ENCODE measurements at places on chromosomes 5 and 9. TPM values are rescaled to one million over a fixed set of nuclear protein-coding genes. Genes with fewer than 3 reads are reported as not detected.

DNA sequence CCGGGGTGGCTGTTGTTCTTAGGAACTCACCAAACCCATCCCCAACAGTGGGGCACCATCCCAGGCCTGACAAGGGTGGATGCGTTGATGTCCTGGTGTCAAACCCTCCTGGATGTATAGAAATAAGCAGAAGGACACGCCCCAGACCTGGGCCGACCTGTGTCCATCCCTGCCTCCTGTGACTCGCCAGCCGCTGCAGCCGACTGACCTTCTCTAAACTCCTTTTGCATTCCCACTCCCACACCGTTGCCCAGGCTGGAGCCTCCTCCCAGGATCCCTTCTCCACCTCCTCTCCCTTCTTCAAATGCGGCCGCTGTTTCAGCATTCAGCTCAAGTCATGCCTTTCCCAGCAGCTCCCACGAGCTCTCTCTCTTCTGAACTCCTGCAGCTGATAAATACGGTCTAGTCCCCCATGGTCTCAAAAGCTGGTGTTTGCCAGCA lies 213.2 kb upstream of the IER5L start:
- H3K4me1 ChIP-seq: no peaks in the 10 kb centered on the region
- H3K36me3 ChIP-seq: no peaks in the 10 kb centered on the region
- no peak overlapping the region for H3K4me3 ChIP-seq
- H3K27me3 ChIP-seq: no peaks in the 10 kb centered on the region
- H3K27ac ChIP-seq: no peak overlapping the region

- no peaks in the 10 kb centered on the region for H3K36me3 ChIP-seq
- DNase-seq: no peak
- H3K4me3 ChIP-seq: no peak overlapping the region
- peaks cover 8% of the 10 kb centered on the region for H3K4me1 ChIP-seq
Measured at GRCh38 chr9:133606708-133607025, 2.5 kb downstream of the FAM163B start.

DNA sequence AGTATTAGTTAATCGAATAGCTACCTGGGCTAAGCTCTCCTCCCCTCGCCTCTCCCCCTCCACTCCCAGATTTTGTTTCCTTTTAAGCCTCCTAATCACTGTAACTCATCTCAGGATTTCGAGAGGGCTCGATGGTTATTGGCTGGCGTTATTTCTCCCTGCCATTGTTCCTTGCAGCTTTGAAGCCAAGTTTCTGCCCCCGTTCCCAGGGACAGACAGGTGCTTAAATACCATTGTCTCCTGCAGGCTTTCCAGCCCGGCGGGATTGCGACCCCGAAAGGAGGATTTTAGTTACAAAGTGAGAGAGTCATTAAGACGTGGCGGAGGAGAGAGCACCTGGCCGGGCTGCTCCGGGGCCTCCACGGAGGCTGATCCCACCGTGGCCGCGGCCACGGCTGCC lies 46.2 kb downstream of the ASS1 start:
- no peaks in the 10 kb centered on the region for H3K36me3 ChIP-seq
- H3K27ac ChIP-seq: no peak overlapping the region
- no peak overlapping the region for H3K4me3 ChIP-seq
- H3K27me3 ChIP-seq: peaks cover 4% of the 10 kb centered on the region
- H3K4me1 ChIP-seq: no peaks in the 10 kb centered on the region

GRCh38 chr5:175092691-175093090 lies 351.3 kb downstream of the DRD1 start:
- peaks cover 8% of the 10 kb centered on the region for H3K27me3 ChIP-seq
- no peaks in the 10 kb centered on the region for H3K4me1 ChIP-seq
- DNase-seq: no peak
- no peaks in the 10 kb centered on the region for H3K36me3 ChIP-seq
- no peak overlapping the region for H3K27ac ChIP-seq

The PSAT1 gene
- 190 TPM for total RNA-seq

The PCDHB10 gene
- not detected for total RNA-seq
